ENCODE measurements at places on chromosomes 12 and 14.

DNA sequence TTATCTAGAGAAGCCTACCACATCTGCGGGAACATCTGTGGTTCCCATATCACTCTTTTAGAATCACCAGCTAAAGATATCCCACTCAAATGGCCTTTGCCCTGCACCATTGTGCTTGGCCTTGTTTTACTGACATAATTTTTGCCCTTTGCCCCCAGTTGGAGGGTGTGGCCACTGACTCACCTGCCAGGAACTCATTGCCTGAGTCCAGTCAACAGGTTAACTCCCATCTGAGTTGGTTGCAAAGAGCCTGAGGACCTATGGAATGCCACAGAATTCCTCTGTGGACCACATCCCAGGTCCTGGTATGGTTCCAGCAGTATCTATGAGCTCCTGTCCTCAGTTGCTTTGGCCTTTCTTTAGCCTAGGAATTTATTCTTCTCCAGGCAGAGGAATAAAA, 55.7 kb upstream of the PTGR2 start:
- DNase-seq, result no peak

- no peak for DNase-seq
These were observed 92.0 kb upstream of the AMN1 start for GRCh38 chr12:31820832-31821231.

DNA sequence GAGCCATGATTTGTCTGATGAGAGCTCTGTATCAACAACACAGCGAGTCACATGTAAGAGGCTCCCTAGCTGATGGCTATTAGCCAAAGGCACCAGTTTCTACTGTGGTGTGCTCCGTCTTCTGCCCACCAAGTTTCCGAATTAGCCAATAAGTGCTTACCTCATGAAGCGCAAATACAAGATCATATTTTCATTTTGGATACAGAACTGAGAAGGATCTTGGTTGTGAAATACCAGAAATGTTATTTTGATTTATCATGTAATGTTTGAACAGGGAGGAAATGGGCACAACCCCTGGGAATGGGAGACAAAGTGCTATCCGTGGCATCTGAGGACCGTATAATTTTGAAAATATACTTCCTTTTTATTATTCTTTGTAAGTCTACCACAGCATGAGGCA, 234.3 kb downstream of the DACT1 start:
- no peak for DNase-seq

DNA sequence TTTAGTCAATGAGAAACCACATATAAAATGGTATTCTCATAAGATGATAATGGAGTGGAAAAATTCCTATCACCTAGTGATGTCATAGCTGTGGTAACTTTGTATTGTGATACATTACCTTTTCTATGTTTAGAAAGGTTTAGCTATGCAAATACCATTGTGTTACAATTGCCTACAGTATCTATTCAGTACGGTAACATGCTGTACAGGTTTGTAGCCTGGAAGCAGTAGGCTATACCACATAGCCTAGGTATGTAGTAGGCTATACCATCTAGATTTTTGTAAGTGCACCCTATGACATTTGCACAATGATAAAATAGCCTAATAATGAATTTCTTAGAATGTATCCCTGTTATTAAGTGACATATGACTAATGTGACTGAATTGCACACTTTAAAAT, 50.5 kb upstream of the CCDC196 start:
- DNase-seq, result no peak

- DNase-seq, result peak; percentile 18
These were observed 23.9 kb downstream of the GNG2 start for GRCh38 chr14:51884086-51884927.

- DNase-seq, result no peak
These were observed 125.5 kb upstream of the RMST start for GRCh38 chr12:97336900-97337751.

DNA sequence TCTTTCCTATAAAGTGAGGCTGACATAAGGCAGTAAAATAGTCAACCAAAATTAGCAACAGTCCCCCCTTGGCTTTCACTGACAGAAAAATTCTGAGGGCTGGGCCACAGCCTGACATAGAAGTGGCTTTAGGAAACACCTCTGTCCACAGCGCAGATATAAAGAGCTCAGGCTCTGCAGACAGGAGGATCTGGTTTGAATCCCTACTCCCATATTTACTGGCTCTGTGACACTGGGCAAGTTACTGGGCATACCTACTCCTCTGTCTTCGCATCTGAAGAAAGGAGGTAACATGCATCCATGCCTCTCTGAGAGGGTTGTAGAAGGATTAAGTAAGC, 95.3 kb downstream of the STXBP6 start:
- DNase-seq, result no peak

DNA sequence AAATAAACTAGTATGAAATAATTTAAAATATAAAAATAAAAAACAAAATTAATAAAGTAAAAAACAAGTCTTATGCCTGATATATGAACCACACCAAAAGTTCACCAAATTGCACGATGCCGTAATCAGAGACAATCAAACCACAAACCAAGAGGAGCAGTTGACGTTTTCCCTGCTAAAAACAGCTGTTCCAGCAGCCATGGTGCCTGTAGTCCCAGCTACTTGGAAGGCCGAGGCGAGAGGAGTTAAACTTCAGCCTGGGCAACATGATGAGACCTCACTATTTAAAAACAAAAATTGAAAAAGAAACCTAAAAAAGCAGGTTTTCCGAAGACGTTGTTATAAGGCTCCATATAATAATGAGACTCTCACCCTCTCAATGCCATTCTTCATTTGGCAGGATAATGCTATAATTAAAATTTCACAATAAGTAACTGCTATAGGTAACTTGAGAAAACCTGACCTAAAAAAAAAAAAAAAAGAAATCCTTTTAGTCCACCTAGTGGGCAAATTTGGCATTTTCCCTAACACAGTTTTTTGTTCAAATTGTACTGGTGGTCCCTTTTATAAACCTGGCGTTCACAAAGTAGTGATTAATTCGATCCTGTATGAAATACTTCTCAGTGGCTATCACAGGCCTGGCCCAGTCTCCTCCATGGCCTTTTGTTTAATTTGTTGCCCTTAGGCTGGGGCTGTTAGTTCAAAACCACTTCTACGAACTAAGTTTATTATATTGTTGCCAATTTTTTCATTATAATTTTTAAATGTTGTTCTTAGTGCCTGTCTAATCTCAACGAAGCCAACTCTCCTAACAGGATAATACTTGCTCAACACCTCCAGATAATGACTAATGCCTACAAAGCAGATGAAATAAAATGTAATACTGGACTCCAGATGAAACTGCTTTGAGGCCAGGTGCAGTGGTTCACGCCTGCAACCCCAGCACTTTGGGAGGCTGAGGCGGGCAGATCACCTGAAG, 62.1 kb downstream of the TNFAIP2 start:
- DNase-seq, result no peak

DNA sequence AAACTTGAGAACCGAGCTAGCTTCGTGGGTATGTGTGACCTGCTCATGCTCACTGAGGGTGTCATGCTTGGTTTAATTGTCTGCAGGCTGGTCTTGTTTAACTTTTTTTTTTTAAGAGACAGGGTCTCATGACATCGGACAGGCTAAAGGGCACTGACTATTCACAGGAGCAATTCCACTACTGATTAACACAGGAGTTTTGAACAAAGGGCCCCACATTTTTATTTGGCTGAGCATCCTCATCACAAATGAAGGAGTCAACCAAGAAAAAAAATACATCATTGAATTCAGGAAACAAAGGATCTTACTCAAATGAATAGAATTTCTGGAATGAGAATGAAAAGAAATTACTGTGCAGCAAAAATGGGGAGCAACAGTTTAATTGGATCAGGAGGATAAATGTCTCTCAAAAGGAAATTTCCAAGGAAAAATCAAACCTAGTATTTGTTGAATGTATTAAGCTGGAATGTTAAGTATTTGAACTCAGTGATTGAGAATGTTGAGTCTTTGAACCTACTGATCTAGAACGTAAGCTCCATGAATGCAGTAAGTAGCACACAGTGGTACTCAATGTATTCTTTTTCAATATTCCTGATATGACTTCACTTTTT, 20.8 kb upstream of the PYROXD1 start:
- peak; percentile 16 for DNase-seq

- DNase-seq, result no peak
These were observed 14.5 kb upstream of the NAV3 start for GRCh38 chr12:77816196-77816595.

- DNase-seq, result no peak
These were observed 4.5 kb downstream of the SELPLG start for GRCh38 chr12:108629151-108629550.

- no peak for DNase-seq
These were observed 23.3 kb downstream of the TAS2R7 start for GRCh38 chr12:10779103-10779502.

DNA sequence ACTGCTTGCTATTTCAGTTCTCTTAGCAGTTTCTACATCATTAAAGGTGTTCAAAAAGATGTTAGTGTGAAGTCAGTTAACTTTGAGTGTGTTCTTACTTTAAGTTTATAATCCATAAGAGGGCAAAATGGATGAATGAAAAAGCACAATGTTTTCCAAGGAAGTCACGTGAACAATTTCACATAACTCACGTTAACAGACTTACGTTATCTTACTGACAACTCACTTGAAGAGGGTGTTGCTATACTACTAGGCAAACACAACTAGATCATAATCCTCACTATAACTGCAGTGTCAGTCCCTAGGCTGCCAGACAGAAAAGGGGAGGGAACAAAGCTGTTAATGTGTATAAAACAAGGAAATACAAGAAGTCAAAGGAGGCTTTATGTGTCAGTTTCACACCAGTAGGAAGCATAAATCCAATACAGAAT, 6.4 kb downstream of the SLC2A13 start:
- no peak for DNase-seq

DNA sequence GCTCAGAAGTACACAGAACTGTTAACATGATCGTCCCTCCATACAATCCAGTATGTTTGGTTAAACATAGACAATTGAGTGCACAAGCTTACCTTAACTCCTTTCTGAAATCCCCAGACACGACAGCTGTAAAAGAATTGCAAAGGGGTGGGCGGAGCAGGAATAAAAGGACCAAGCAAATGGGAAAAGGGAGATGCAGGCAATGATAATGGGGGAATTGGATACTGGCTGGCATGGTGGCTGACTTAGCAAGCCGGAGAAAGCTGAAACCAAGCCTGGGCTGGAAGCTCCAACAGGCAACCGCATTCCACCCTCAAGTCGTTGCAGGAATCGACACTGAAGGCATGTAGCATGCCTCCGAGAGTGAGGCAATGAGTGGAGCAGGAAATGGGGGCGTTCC, 96.8 kb upstream of the TMEM132C start:
- DNase-seq, result no peak

- DNase-seq, result no peak
These were observed 28.8 kb downstream of the PHLDA1 start for GRCh38 chr12:76002598-76003354.

DNA sequence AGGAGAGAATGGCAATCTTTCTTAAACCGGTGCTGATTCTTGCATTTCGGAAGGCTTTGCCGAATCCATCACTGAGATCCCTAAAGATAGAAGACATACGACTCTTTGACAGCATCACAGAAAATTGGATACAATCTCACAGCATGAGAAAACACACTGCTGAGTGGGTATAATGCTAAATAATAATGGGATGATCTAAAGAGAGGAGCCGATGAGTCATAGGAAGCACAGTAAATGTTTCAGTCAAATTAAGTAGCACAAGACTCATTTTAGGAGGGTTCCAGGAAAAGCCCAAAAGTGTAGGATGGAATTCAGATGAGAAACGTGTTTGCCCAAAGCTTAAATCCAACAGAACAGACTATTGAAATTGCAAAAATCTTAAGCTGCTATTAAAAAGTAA, 81.7 kb downstream of the CPNE8 start:
- DNase-seq, result no peak

DNA sequence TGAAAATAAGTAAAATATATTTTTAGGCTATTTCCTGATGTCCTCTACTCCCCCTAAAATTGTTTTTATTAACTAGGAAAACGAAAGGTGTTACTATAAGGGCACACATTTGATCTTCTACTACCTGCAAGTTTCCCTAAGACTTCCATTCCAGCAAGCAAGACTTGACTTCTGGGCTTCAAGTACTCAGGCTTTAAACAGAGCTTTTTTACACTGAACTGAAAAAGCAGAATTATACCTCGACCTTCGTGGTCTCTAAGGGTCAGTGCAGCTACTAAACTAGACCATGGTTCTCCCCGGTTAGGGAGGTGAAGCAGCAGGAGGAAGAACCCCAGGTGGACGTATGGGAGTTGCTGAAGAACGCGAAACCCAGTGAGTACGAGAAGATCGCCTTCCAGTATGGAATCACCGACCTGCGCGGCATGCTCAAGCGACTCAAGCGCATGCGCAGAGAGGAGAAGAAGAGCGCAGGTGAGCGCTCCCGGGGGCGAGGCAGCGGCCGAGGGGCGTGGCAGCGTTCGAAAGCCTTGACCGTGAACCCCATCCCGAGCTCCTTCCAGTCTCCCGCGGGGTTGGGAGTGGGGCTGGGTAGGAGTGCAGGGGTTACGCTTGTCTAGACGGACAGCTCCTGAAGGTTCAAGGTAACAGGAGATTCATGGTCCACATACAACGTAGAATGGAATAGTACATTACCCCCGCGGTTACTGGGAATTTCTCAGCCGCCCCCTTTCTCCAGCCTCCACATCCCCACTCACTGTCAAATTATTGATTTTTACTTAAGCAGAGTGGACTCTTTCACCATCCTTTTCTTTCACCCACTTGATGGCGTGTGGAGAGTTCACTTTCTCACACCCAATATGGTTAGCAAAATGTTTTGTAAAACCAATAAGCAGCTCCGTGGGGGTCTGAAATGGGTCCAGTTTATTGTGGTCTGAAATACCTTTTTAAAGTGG, 47.6 kb downstream of the MYBPC1 start:
- peak; percentile 32 for DNase-seq

- DNase-seq, result no peak
These were observed 259.1 kb upstream of the FKBP4 start for GRCh38 chr12:2535583-2536204.

- DNase-seq, result no peak
These were observed 8.4 kb downstream of the PAPLN start for GRCh38 chr14:73245480-73246325.

GRCh38 chr12:60172266-60173211, 576.7 kb downstream of the SLC16A7 start:
- DNase-seq, result no peak

DNA sequence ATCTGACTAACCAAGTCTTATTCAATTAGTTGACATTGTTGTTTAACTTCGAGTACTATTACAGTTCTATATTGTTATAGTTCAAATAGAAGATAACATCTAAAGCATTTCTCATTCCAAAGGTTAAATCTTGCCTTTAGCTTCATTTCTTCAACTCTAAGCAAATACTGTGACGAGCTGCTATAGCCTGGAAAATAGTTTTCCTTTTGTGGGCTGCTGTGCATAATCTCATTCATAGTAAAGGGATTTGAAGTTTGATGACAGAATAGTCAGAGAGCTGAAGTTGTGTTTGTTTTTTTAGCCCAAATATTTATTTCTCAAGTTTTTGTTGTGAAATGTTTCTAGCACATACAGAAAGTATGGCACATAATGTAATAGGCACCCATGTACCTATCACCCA, 13.4 kb downstream of the PSEN1 start:
- no peak for DNase-seq

DNA sequence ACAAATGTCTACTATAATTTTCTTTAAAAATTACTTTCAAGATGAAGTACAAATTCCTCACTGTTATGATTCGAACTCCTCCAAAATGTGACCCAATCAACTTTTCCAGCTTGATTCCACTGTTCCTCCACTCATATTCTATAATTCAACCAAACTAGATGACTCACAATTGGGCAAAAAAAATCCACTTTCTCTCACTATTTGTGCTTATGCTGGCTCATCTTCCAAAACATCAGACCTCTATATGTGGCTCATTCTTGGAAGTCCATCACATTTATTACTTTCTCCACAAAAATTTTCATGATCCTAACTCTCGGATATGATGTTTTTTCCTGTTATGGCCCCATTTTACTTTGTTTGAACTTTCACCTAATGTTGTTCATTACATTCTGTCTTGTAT, 26.9 kb upstream of the RXYLT1 start:
- no peak for DNase-seq

GRCh38 chr14:49679271-49679670, 8.7 kb downstream of the POLE2 start:
- no peak for DNase-seq

All from right renal pelvis (tissue), 4 donors.